ENCODE measurements at places on chromosomes 11 and 22. TPM values are rescaled to one million over a fixed set of nuclear protein-coding genes. Genes with fewer than 3 reads are reported as not detected.

The OR8B2 gene
- total RNA-seq, result not detected

DNA sequence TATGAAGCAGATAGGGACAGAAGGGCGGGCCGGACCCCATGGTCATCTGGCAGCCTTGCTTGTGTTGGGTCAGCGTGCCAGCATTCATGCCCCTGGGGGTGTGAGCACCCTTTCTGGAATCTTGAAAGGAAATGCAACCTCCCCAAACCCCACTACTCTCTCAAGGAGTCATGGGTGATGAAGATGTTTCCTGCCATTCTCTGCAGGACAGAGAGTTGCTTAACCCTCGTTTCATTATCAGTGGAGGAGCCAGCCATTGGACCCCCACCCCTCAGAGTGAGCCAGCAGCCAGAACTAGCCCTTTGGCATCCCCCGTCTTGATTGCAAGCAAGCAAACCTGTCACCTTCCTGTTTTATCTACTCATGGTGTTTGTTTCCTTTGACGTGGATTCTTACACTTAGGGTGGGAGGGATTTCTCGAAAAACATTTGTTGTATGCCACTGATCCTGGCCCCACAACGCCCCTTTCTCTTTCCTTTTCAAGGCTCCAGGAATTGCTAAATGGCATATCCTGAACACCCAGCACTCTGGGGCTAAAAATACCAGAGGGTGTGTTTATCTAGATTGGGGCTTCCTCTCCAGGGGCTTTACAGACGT is 258.3 kb downstream of the ETS1 start:
- no peaks in the 10 kb centered on the region for H3K27me3 ChIP-seq
- H3K4me1 ChIP-seq, result peaks cover 70% of the 10 kb centered on the region
- peak overlapping the region; percentile 98 for H3K27ac ChIP-seq

The C1QTNF5 gene
- total RNA-seq, result not detected

The PCNX3 gene
- 34.3 TPM for total RNA-seq

The TMEM191C gene
- total RNA-seq, result 1.7 TPM

- H3K27ac ChIP-seq, result peak overlapping the region; percentile 14
- H3K4me1 ChIP-seq, result peaks cover 3% of the 10 kb centered on the region
- no peaks in the 10 kb centered on the region for H3K27me3 ChIP-seq
- peak; percentile 15 for DNase-seq
- no peaks in the 10 kb centered on the region for H3K36me3 ChIP-seq
Measured at GRCh38 chr11:126893796-126894195, 106.8 kb downstream of the KIRREL3 start.

DNA sequence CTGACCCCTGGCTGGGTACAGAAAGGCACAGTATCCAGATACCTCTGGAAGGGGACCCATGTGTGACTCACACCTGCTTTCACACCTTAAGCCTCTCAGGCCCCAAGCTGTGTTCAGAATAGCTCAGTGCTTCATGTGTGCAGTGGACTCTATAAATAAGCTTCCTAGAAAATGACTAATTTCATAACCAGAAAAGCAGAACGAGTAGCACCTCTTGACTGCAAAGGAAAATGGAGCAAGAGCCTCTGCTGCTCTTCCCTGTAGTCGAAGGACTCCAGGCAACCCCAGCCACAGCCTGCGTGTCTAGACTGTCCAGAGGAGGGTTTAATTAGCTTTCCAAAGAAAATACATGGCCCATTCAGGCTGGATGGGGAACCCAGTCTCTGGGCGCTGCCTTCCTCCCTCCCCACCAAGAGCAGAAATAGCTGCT is 23.1 kb downstream of the PTPN5 start:
- no peak overlapping the region for H3K27ac ChIP-seq
- peaks cover 28% of the 10 kb centered on the region for H3K4me1 ChIP-seq
- DNase-seq, result peak; percentile 58
- peaks cover 12% of the 10 kb centered on the region for H3K27me3 ChIP-seq
- H3K4me3 ChIP-seq, result no peak overlapping the region
- no peaks in the 10 kb centered on the region for H3K36me3 ChIP-seq

DNA sequence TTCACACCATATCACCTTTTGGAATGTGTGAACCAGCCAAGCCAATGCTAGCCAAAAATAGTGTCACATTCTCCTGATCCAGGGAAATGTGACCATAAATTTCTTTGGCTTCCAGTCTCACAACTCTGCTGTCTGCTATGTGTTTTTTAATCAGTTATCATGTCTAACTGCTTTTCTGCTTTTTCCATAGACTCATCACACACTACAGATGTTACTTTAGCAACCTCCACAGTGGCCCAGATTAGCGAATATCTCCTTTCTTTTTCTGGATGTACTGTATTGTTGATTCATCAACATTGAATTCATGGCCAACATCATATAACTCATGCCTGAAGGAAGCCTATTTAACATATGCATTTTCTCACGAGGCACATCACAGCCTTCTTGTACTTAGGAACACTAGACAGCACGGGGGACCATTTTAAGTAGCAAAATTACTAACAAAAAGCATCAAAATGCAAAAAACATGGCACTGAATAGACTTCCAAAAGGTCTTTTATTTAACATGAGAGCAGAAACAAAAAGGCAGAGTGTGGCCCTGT is 73.1 kb upstream of the POU2AF2 start:
- H3K27ac ChIP-seq, result no peak overlapping the region
- H3K36me3 ChIP-seq, result no peaks in the 10 kb centered on the region
- DNase-seq, result no peak

DNA sequence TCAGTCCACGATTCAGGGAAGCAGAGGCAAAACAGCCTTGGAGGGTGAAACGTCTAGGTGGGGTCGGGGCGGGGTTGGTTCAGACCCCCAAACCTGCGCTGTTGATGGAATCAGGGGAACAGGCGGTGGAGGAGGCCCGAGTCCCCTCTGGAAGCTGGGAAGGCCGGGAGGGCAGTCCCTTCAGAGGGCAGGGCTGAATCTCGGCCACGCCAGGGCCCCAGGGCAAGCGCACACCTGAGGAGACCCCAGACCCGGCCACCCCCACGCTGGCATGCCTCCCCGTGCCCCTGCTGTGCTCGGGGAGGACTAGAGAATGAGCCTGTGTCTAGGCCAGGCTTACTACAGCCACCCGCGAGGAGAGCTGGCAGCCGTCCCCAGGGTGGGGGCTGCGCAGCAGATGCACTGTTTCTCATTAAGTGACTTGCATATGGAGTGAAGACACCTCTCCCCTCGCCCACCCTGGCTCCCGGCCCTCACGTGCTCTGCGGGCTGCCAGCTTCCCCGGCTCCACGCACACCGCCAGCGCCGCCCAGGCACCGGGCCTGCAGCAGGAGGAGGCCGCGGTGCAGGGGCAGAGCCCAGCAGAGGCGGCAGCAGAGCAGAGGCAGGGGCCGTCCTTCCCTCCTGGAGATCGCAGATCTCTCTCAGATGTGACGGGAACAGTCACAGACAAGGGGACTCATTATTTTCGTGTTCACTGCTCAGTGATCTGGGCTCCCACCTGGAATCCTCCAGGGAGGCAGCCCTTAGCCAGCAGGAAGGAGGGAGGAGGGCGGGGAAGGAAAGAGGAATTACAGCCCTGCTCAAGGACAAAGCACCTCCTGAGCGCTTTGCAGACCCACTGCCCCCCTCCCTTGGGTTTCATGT is 47.1 kb upstream of the OPCML start:
- DNase-seq, result no peak
- H3K27ac ChIP-seq, result no peak overlapping the region
- H3K4me1 ChIP-seq, result no peaks in the 10 kb centered on the region
- no peak overlapping the region for H3K4me3 ChIP-seq

The FAM83F gene
- total RNA-seq, result 2.0 TPM

DNA sequence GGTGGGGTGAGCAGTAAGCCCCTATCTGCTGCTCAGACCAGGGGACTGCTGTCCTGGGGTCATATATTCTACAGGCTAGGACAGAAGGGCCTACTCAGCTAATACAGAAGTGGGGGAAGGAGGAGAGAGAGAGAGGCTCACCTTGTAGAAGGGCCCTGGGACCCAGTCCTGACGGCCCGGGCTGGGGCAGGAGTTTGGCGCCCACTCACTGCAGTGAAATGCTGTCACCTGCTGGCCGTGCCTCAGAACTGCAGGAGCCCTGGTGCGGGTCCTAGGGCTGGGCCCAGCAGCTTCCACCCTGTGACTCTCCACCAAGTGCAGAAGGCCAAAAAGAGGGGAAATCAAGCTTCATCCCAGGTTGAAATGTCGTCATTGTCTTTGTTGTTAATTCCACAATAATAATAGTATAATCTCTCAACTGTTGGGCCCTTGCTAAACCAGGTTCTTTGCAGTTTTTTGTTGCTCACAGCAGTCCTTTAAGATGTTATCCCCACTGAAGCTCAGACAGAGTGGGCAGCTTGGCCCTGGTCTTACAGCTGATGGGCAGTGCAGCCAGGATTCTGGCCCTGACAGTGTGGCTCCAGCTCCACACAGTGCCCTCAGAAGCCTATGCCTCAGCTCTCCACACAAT is 29.6 kb downstream of the TRIM29 start:
- no peaks in the 10 kb centered on the region for H3K4me1 ChIP-seq
- DNase-seq, result peak; percentile 73
- no peak overlapping the region for H3K4me3 ChIP-seq

The SPON1 gene
- 0.96 TPM for total RNA-seq

DNA sequence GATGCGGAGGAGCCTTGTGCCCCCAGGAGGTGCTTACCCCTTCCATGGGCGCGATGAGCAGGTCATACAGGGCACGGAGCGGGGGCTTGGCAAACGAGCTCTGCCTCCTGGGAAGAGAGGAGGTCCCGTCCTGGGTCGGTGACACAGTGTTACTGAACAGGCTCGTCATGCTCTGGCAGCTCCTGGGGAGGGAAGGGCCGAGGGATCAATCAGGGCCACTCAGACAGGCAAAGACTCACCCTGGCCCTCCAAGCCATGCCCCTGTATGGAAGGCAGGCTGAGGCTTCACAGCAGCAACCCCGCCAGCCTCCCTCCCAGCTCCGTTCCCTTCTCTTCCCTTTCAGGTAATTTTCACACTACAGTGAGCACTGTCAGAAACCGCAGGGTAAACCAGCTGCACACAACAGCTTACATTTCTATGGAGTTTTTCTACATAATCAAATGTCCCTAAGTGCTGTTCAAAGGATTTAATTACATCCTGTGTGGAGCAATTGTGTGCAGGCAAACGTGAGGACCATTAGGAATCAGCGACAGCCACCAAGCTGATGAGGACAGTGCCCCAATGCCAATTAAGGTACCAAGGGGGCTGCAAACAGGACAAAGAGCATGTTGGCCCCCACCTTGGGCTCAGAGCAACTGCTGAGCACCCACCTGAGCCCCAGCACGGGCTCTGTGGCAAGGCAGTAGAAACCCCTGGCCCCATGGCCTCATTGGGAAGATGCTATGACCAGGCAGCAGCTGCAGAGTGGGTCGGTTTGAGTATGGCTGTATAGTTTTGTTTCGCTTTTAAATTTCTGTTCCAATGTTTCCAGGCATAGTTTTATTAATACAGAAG is 95.4 kb upstream of the PITPNB start:
- H3K36me3 ChIP-seq, result no peaks in the 10 kb centered on the region
- H3K4me1 ChIP-seq, result no peaks in the 10 kb centered on the region
- DNase-seq, result no peak
- no peak overlapping the region for H3K27ac ChIP-seq

- H3K4me3 ChIP-seq, result no peak overlapping the region
- DNase-seq, result no peak
- no peak overlapping the region for H3K27ac ChIP-seq
- H3K36me3 ChIP-seq, result peaks cover 6% of the 10 kb centered on the region
Measured at GRCh38 chr11:31770011-31770700, 41.0 kb downstream of the PAX6 start.

- H3K36me3 ChIP-seq, result no peaks in the 10 kb centered on the region
- no peak overlapping the region for H3K27ac ChIP-seq
- H3K4me3 ChIP-seq, result no peak overlapping the region
- DNase-seq, result no peak
Measured at GRCh38 chr22:47654922-47655491, 892.6 kb downstream of the TBC1D22A start.

GRCh38 chr11:19677381-19678080 is 35.1 kb upstream of the NAV2 start:
- H3K4me3 ChIP-seq, result no peak overlapping the region
- H3K27me3 ChIP-seq, result peaks cover 11% of the 10 kb centered on the region
- H3K27ac ChIP-seq, result no peak overlapping the region
- no peaks in the 10 kb centered on the region for H3K36me3 ChIP-seq
- DNase-seq, result no peak

GRCh38 chr22:42174062-42174461 is 43.5 kb upstream of the CYP2D6 start:
- no peak for DNase-seq
- H3K27ac ChIP-seq, result peak overlapping the region; percentile 6
- H3K27me3 ChIP-seq, result no peaks in the 10 kb centered on the region
- no peak overlapping the region for H3K4me3 ChIP-seq

GRCh38 chr11:2381494-2382128 is 4.5 kb downstream of the CD81 start:
- no peaks in the 10 kb centered on the region for H3K27me3 ChIP-seq
- H3K36me3 ChIP-seq, result peaks cover 4% of the 10 kb centered on the region
- no peak for DNase-seq

The TPH1 gene
- 0.18 TPM for total RNA-seq

DNA sequence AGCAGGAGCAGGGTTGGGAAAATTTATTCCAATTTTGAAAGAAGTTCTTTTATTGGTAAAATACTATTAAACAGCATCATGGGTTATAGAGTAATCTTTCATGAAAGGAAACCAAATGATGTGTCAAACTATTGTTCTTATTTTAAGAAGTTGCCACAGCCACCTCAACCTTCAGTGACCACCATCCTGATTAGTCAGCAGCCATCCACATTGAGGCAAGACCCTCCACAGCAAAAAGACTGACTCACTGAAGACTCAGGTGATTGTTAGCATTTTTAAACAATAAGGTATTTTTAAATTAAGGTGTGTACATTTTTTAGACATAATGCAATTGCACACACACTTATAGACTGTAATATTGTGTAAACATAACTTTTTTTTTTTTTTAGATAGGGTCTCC is 3.7 kb upstream of the HEPHL1 start:
- H3K4me1 ChIP-seq, result no peaks in the 10 kb centered on the region
- H3K27ac ChIP-seq, result no peak overlapping the region
- H3K27me3 ChIP-seq, result peaks cover 9% of the 10 kb centered on the region
- H3K36me3 ChIP-seq, result no peaks in the 10 kb centered on the region

DNA sequence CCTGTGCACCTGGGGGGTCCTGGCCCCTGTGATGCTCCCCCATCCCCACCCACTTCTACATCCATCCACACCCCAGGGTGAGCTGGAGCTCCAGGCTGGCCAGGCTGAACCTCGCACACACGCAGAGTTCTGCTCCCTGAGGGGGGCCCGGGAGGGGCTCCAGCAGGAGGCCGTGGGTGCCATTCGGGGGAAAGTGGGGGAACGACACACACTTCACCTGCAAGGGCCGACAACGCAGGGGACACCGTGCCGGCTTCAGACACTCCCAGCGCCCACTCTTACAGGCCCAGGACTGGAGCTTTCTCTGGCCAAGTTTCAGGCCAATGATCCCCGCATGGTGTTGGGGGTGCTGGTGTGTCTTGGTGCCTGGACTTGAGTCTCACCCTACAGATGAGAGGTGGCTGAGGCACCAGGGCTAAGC is 20.0 kb upstream of the TALDO1 start:
- peaks cover 14% of the 10 kb centered on the region for H3K4me1 ChIP-seq
- H3K27ac ChIP-seq, result no peak overlapping the region
- H3K36me3 ChIP-seq, result no peaks in the 10 kb centered on the region
- peaks cover 10% of the 10 kb centered on the region for H3K27me3 ChIP-seq
- peak overlapping the region; percentile 62 for H3K4me3 ChIP-seq

GRCh38 chr22:27867085-27867952 is 51.7 kb downstream of the PITPNB start:
- no peak overlapping the region for H3K4me3 ChIP-seq
- peaks cover 55% of the 10 kb centered on the region for H3K4me1 ChIP-seq
- peak overlapping the region; percentile 86 for H3K27ac ChIP-seq
- peaks cover 58% of the 10 kb centered on the region for H3K36me3 ChIP-seq

Measured in activated CD8-positive, alpha-beta T cell treated with anti-CD3 and anti-CD28 coated beads for 36 hours (primary cell).